SK-MEL-5 (cell line): ENCODE measurements at places on chromosomes 2 and 18. TPM values are rescaled to one million over a fixed set of nuclear protein-coding genes. Genes with fewer than 3 reads are reported as not detected.

CEBPZ gene
- 118 and 122 TPM in 2 replicates for total RNA-seq

FSHR gene
- not detected in 2 replicates for total RNA-seq

TIGD1 gene
- 4.1 and 4.7 TPM in 2 replicates for total RNA-seq

AGXT gene
- 0.16 TPM in 1 of 2 replicates, not detected in the other for total RNA-seq

ZNF804A gene
- not detected in 2 replicates for total RNA-seq

CIB4 gene
- not detected in 2 replicates for total RNA-seq

ATP6V1C2 gene
- total RNA-seq: 1.1 and 1.2 TPM in 2 replicates

CDK5R2 gene
- total RNA-seq: 0.08 and 0.24 TPM in 2 replicates

GCG gene
- total RNA-seq: not detected in 2 replicates

STARD6 gene
- not detected in 2 replicates for total RNA-seq

RGPD3 gene
- not detected in 2 replicates for total RNA-seq

CPO gene
- not detected in 2 replicates for total RNA-seq

CDH7 gene
- total RNA-seq: 3.1 and 3.3 TPM in 2 replicates

IL36B gene
- not detected in 2 replicates for total RNA-seq

GRHL1 gene
- 1.9 and 2.1 TPM in 2 replicates for total RNA-seq

MLPH gene
- 82.9 and 92.8 TPM in 2 replicates for total RNA-seq

LRATD1 gene
- total RNA-seq: 0.18 and 0.21 TPM in 2 replicates

TCF4 gene
- 0.98 and 1.8 TPM in 2 replicates for total RNA-seq
